ENCODE measurements at places on chromosomes 13 and 19. TPM values are rescaled to one million over a fixed set of nuclear protein-coding genes. Genes with fewer than 3 reads are reported as not detected.

Gene NEK5
- polyA plus RNA-seq, result 3.3 TPM

Gene ZNF177
- polyA plus RNA-seq, result 11.8 TPM

Gene MUC16
- 0.03 TPM for polyA plus RNA-seq

Gene ZNF154
- 24.1 TPM for polyA plus RNA-seq

Gene KLK8
- 1.9 TPM for polyA plus RNA-seq

Gene MAP3K10
- 12.8 TPM for polyA plus RNA-seq
